PC-3 (cell line): ENCODE measurements at places on chromosomes 7 and 10. TPM values are rescaled to one million over a fixed set of nuclear protein-coding genes. Genes with fewer than 3 reads are reported as not detected.

GRCh38 chr7:29009947-29010346, 51.8 kb upstream of the TRIL start:
- DNase-seq = no peak

GRCh38 chr7:95861041-95861440, 88.7 kb downstream of the DYNC1I1 start:
- peak; percentile 9 for DNase-seq

GATA3 gene
- total RNA-seq = 2.6 and 3.6 TPM in 2 replicates

TFEC gene
- total RNA-seq = 0.12 and 0.15 TPM in 2 replicates

- no peak for DNase-seq
These were observed 52.8 kb upstream of the ANTXRL start for GRCh38 chr10:46234026-46234425.

- no peak for DNase-seq
These were observed 90.9 kb downstream of the ACTR3B start for GRCh38 chr7:152850420-152850819.

TRIM50 gene
- total RNA-seq = not detected in 2 replicates

GRCh38 chr10:89556600-89556999, 21.2 kb upstream of the SLC16A12 start:
- peak; percentile 32 for DNase-seq

GRCh38 chr7:155797262-155798250, 14.7 kb downstream of the SHH start:
- DNase-seq = no peak
